ENCODE measurements at places on chromosomes 5 and 9.

DNA sequence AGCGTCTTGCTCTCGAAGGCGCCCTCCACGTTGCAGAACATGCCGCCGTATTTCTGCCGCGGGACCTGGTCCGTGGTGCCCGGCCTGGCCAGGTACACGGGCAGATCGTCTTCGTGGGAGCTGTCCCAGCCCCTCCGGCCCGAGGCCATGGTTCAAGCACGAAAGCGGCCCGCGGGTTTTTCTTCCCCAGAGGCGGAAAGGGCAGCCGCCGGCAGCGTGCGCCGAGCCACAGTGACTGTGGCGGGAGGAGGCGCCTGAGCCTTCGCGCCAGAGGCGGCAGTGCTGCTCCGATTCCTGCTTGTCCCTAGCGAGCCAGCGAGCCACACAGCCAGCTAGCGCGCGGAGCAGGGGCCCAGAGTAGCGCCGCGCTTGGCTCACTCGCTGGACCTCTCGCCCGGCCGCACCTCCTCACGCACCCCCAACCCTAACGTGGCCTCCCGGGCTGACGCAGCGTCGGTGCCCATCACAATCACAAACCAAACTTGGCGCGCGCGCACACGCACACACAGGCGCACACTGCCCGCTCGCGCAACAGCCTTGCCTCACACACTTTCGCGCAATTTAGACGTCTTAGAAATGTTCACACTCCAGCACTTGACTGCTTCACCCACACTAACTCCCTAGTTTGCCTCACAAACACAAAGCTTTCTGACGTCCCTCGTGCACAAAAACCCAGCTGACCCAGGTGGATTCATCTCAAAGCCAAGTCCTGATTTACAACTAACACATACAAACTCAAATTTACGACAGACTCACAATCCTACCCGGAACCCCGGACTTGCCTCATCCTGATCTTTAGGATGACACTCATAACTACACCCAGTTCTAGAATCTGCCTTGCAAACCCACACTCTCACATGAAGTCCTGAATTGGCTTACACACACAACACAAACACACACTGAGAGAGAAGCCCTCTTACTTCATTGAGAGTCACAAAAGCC is at the start of gene DPYSL3:
Gene DPYSL3 (minus strand): TSS at position 359 of the 942 bp plus-strand sequence. CDS start 210 bp downstream, at position 149.
- peak; percentile 89 for DNase-seq

- no peak for DNase-seq
Measured at GRCh38 chr9:74783408-74783807, 104.3 kb downstream of the TRPM6 start.

DNA sequence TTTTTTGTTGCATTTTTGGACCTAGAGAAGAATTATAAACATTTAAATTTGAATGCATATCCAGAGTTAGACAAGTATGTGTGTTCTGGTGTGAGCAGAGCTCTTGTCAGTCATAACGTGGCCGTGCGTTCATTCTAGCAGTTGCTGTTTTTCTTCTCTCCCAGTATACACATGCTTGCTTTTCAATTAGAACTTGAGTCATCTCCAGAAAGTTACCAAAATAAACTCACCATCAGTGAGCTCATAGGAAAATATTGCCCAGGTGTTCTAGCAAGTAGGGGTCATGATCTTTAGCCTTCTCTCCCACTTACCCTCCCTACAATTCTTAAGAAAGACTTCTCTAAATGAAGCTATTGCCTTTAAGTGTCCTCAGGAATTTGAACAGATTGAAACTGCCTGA is 247.5 kb upstream of the TUT7 start:
- no peak for DNase-seq

DNA sequence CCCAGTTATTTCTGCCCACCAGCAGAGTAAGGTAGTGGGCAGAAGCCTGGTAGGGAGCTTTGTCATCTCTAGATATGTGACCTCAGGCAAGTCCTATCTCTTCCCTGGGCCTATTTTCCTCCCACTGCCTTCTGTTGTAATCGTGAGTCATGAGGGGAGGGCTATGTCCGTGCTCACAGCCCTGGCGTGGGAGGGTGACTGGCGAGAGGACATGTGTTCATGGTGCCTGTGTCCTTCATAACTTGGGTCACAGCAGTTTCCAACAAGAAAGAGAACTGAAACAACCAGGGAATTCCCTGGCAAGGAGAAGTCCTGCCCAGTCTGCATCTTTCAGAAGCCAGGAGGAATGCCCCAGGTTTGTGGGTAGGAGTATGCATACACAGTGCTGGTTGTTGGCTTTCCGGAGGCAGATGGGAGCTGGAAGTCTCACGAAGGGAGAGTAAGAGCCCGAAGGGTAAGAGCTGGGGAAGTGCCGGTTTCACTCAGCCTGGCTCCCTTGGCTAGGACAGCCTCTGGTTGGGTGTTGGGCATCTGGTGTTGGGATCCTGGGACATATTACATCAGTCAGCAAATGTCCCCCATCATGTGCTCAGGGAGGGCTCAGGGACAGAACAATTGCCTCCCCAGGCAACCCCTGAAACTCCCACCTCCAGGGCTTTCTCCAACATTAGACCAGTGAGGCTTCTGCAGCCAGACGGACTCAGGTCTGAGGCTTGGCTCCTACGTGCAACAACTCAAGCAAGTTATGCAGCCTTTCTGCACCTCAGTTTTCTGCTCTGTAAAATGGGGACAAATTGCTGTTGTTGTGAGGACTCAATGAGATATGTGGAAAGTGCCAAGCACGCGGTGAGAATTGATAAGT is 4.3 kb upstream of the TIFAB start:
- no peak for DNase-seq

GRCh38 chr5:115873392-115873791 is 31.7 kb downstream of the AP3S1 start:
- no peak for DNase-seq

DNA sequence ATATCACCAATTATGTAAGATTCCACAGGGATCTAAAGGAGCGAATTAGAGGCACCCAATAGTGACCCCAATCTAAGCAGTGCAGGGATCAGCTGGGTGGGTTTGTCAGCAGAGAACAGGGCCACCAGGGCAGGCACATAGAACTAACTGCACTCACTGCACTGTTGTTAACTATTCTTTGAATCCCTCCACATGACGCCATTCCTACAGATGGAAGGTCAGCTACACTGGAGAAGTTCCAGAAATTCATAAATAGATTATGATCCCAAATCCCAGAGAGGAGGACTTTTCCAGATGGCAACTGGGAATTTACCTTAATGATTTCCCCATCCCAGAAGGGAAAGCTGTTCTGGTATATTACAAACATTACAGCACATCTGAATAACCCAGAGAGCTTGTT is 84.2 kb downstream of the THBS4 start:
- no peak for DNase-seq

GRCh38 chr5:56683281-56683680 is 132.1 kb upstream of the MAP3K1 start:
- no peak for DNase-seq

DNA sequence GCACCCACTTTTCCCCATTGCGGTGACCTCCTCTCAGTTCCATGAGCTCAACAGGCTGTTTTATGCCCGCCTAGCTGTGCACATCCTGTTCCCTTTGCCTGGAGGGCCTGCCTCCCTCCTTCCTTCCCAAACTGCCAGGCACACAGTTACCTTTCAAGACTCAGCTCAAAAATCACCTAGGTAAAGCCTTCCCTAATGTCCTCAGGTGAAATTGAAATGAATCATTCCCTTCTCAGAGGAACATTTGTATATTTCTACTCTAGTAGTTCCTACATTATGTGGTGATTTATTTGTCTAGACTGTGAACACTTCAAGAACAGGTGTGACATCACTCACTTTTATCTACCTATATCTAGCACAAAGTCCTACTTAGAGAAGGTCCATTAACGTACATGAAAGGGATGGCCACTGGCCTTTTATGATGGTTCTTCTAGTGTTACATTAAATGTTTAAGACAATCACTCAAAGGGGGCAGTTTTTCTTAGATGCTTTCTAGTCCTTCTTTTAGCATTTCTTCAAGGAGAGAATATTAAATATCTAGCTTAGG is 103.5 kb upstream of the EQTN start:
- no peak for DNase-seq

- DNase-seq: no peak
Measured at GRCh38 chr9:100567856-100568255, 10.0 kb upstream of the CAVIN4 start.

DNA sequence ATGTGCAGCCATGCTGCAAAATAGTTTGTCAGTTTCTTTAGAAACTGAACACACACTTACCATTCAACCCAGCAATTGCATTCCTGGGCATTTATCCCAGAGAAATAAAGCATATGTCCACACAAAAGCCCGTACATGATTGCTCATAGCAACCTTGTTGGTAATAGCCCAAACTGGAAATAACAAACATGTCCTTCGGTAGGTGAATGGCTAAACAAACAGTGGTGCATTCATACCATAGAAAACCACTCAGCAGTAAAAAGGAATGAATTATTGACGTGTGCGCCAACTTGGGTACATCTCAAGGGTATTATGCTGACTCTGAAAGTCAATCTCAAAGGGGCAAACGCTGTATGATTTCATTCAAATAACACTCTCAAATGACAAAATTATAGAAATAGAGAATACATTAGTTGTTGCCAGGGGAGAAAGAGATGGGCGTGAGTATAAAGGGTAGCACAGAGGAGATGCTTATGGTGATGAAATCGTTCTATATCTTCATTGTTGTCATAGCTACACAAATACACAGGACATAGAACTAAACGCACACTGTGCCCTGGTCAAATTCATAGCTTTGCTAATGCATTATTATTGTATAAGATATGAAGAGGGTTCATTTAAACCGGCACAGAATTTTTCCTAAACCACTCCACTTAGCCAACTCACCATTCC is 58.2 kb downstream of the DRD1 start:
- DNase-seq: no peak

DNA sequence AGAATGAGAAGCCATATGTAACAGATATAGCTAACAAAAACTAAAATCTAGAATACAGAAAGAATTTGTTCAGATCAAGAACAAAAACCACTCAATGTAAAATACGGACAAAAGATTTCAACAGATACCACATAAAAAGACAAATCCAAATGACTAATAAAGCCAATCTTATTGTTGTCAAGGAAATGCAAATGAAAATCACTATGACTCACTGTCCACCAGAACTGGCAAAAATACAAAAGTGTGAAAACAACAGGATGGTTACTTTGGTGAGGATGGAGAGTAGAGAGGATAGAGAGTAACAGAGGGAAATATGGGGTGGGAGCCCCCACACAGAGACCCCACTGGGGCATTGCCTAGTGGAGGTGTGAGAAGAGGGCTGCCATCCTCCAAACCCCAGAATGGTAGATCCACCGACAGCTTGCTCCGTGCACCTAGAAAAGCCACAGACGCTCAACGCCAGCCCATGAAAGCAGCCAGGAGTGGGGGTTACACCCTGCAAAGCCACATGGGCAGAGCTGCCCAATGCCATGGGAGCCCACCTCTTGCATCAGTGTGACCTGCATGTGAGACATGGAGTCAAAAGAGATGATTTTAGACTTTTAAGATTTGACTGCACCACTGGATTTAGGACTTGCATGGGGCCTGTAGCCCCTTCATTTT is 15.2 kb upstream of the RHOBTB3 start:
- no peak for DNase-seq

GRCh38 chr5:56202483-56202882 is 30.6 kb downstream of the ANKRD55 start:
- DNase-seq: no peak

DNA sequence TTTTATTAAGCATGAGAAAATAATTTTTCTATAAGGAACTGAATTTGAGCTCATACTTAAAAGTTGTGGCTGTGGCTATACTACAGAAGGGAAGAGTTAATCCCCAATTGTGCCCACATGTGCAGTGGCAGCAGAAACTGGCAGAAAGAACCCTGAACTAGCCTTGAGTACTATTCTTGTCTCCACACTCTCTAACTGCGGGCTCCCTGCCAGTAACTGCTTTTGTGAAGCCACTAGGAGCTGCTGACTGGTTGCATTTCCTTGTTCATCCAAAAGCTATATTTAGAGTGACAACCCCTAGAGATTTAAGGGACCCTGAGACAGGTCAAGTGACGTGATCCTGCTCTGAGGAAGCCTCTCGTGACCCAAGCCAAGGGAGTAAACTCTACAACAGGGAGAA is 238.6 kb downstream of the ELAVL2 start:
- peak; percentile 61 for DNase-seq

DNA sequence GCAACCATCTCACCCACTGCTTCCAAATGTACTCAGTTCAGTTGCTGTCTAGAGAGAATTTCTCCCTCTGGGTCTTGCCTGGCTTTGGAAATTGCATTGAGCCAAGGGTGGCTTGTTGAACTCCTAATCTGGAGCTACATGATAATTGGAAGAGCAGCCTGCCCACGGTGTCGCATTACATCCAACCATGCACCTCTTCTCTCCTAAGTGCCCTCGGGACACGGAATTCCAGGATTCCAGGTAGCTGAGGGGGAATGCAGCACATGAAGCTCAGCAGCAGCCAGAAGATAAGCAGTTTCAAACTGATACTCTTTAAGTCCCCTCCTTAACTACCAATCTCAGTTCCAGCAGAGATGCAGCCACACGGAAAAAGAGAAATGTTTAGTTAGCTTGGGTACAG is 509.4 kb upstream of the KLF4 start:
- DNase-seq: no peak

GRCh38 chr5:15690611-15691010 is 190.6 kb downstream of the FBXL7 start:
- no peak for DNase-seq

GRCh38 chr5:71810023-71810422 is 90.9 kb downstream of the CARTPT start:
- no peak for DNase-seq

DNA sequence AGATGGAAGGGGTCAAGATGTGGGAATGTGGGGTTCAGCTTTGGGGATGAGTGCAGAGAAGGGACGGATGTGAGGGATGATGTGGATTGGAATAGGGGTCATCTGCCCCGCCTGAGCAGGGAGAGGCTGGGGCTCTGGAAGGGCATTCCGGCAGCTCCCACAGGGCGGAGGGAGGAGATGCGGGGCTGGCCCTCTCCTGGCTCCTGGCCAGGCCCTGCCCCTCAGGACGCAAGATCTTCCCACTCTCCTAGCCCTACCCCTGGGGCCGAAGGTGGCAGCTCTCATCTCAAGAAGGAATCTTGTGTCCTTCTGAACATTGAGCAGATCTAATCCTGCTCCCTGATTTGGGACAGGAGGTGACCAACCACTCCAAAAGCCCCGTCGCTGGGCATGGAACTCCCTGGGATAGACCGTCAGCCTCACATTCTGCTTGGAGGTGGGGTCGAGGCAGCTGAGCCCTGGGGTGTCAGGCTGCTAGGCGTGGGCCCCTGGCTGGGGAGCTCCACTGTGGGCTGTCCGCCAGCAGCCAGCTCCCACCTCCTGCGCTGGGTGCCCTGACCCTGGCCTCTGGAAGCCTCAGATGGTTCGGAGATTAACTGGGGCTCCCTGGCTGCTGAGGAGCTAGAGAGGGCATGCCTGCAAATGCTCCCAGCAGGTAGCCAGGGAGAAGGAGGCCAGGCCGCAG is 125.2 kb downstream of the ZNF354C start:
- DNase-seq: peak; percentile 21

DNA sequence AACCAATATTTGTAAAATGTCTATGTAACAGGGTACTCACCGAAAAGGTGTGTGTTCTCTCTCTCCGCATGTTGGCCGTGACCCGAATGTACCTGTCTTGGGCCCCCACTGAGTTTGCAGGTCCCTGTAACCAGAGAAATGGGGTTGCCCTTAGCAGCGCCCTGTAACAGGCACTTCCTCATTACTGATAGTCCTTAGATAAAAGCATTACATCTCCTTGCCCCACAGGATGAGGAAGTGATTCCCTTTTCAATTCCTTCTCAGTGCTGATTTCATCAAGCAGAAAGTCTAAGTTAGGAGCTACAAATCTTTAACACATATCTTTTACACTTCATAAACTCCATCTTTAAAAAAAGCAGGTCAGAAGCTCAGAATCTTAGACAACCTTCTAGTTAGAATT is 15.2 kb upstream of the HMHB1 start:
- no peak for DNase-seq
